Neural crest cell (in vitro differentiated cells): ENCODE measurements at places on chromosomes 6 and 20. TPM values are rescaled to one million over a fixed set of nuclear protein-coding genes. Genes with fewer than 3 reads are reported as not detected.
A peak's percentile ranks its signal among the peaks of the same experiment; 100 is the strongest.

The EEF1A2 gene
- total RNA-seq: 4.5 and 4.6 TPM in 2 replicates

The TINAG gene
- total RNA-seq: not detected in 2 replicates

DNA sequence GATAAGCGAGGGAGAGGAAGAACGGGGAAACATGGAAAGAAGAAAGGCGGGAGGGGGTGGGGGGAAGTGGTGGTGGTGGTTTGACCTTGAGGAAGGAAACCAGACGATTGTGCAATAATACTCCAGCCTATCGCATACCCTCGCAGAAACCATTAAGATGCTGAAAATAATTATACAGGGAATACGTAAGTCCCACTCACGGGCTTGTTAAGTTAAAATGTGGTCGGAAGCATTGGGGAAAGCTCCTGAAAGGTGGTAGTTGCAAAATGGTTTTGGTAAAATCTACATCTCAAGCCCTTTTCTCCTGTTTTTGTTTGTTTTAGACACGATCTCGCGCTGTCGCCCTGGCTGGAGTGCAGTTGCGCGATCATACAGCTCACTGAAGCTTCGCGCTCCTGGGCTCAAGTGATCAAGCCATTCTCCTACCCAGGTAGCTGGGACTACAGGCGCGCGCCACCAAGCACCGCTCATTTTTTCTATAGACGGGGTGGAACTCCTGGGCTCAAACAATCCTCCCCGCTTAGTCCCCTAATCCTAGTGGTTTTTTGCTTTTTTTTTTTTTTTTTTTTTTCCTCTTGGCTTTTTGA lies 128.9 kb upstream of the ZNF184 start:
- peaks cover 31% of the 10 kb centered on the region for H3K4me1 ChIP-seq
- no peak for DNase-seq
- no peaks in the 10 kb centered on the region for H3K36me3 ChIP-seq
- peak overlapping the region; percentile 67 for H3K4me3 ChIP-seq
- no peak overlapping the region for H3K27ac ChIP-seq

GRCh38 chr6:40889137-40889832 lies 149.7 kb downstream of the UNC5CL start:
- no peaks in the 10 kb centered on the region for H3K36me3 ChIP-seq
- H3K27me3 ChIP-seq: no peaks in the 10 kb centered on the region
- no peak for DNase-seq
- no peak overlapping the region for H3K4me3 ChIP-seq
- H3K27ac ChIP-seq: no peak overlapping the region
- H3K4me1 ChIP-seq: peaks cover 5% of the 10 kb centered on the region

DNA sequence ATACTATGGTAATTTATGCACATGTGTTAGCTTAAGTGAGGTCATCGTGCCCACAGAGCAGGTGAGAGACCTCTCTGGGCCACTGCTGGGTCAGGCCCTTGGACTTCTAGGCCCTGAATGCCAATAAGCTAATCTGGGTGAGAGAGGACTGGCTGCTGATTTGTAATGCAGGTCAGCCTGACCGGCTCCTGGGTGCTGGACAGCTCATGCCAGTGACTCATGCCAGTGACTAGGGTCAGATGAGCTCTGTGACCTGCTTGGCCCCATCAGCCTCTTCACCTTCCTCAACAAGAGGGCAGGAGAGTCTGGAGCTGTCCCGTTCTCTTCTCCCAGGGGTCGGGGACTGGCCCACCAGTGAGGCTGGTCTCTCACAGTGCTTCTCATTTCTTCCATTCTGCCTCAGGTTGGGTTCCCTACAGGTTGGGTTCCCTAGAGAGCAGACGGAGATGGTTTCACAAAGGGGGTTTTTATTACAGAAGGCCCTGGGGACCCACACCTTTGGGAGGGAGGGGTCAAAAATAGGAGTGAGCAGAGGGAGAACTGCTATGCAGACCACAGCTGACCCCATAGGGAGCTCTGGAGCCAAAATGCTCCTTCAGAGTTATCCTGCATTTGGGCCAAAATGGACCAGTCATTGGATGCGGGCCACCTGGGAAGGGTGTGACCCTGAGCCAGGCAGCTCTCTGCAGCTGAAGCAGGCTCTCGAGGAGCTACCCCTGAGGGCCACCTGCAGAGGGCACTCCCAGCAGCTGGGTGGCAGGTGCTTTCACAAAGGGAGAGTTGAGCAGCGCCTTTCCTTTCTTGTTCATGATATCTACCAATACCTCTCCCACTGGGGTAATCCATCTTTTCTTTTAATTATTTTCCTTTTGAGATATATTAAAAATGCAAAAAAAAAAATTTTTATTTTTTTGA lies 2.2 kb upstream of the OXT start:
- peaks cover 5% of the 10 kb centered on the region for H3K4me1 ChIP-seq
- H3K27ac ChIP-seq: no peak overlapping the region
- no peaks in the 10 kb centered on the region for H3K36me3 ChIP-seq
- H3K4me3 ChIP-seq: no peak overlapping the region
- DNase-seq: no peak
- H3K27me3 ChIP-seq: peaks cover 31% of the 10 kb centered on the region

GRCh38 chr6:127117979-127118297 lies 533 bp upstream of the RSPO3 start:
- H3K27ac ChIP-seq: no peak overlapping the region
- no peak for DNase-seq
- H3K4me3 ChIP-seq: peak overlapping the region; percentile 64
- peaks cover 8% of the 10 kb centered on the region for H3K4me1 ChIP-seq
- peaks cover 98% of the 10 kb centered on the region for H3K27me3 ChIP-seq
- H3K36me3 ChIP-seq: no peaks in the 10 kb centered on the region

DNA sequence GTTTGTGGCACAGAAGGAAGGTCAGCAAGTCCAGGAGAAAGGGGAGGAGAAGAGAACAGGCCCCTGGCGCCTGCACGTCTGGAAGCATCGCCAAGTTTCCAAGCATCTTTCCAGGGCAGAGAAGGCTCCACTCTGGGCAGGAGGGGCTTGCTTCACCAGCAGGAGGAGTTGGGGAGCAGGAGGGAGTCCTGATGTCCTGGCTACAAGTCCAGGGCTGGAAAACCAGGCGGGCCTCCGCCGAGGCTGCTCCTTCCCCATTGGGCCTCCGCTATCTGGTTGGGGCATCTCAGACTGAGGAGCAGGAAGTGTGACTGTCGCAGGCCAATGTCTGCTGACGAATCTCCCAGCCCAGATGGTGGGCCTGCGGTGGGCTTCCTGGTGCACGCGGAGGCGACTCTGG lies 421.9 kb downstream of the PREX1 start:
- peaks cover 19% of the 10 kb centered on the region for H3K4me1 ChIP-seq
- H3K27me3 ChIP-seq: peaks cover 3% of the 10 kb centered on the region
- no peak overlapping the region for H3K4me3 ChIP-seq
- peak overlapping the region; percentile 92 for H3K27ac ChIP-seq

The TBX18 gene
- total RNA-seq: 0.27 and 0.47 TPM in 2 replicates

- H3K4me1 ChIP-seq: peaks cover 32% of the 10 kb centered on the region
- no peaks in the 10 kb centered on the region for H3K27me3 ChIP-seq
- no peak for DNase-seq
- H3K36me3 ChIP-seq: no peaks in the 10 kb centered on the region
- no peak overlapping the region for H3K4me3 ChIP-seq
Observed at GRCh38 chr6:13762611-13763441, 51.2 kb upstream of the RANBP9 start.

DNA sequence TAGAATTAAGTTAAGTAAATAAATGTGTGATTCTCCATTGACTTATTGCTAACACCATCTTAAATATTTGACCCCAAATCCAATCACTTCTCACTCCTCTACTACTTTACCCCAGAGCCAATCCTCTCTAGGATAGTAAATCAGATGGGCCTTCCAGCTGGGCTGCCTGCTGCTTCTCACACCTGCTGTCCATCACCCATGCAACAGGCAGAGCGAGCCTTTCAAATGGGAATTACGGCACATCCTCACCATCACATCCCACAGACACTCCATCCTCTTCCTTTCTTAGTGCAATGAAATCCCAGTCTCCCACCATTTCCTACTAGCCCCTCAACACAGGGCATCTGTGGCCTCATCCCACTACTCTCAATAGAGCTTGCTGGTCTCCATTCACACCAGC lies 34.0 kb downstream of the HLA-F start:
- DNase-seq: no peak
- peaks cover 6% of the 10 kb centered on the region for H3K27me3 ChIP-seq
- peaks cover 41% of the 10 kb centered on the region for H3K4me1 ChIP-seq
- H3K4me3 ChIP-seq: no peak overlapping the region
- H3K27ac ChIP-seq: peak overlapping the region; percentile 60

DNA sequence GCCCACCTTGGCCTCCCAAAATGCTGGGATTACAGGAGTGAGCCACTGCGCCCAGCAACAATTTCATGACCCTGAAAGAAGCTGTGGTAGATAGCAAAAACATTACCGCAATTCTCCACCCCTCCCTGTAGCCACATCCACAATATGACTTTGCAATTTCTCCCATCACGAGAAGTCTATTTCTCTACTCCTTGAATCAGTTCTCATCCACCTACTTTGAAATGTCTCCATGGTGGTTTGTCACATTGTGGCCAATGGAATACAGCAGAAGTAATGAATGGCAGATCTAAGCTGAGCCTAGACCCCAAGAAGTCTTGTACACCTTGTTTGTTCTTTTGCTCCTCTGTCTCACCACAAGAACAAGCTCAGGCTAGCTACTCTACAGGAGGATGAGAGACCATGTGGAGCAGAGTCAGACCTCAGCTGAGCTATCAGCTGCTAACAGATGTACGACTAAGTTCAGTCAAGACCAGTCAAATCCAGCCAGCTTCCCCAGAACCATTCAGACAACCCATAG lies 6.3 kb downstream of the OXT start:
- peaks cover 63% of the 10 kb centered on the region for H3K27me3 ChIP-seq
- DNase-seq: no peak
- H3K36me3 ChIP-seq: no peaks in the 10 kb centered on the region
- no peak overlapping the region for H3K4me3 ChIP-seq
- H3K27ac ChIP-seq: no peak overlapping the region

DNA sequence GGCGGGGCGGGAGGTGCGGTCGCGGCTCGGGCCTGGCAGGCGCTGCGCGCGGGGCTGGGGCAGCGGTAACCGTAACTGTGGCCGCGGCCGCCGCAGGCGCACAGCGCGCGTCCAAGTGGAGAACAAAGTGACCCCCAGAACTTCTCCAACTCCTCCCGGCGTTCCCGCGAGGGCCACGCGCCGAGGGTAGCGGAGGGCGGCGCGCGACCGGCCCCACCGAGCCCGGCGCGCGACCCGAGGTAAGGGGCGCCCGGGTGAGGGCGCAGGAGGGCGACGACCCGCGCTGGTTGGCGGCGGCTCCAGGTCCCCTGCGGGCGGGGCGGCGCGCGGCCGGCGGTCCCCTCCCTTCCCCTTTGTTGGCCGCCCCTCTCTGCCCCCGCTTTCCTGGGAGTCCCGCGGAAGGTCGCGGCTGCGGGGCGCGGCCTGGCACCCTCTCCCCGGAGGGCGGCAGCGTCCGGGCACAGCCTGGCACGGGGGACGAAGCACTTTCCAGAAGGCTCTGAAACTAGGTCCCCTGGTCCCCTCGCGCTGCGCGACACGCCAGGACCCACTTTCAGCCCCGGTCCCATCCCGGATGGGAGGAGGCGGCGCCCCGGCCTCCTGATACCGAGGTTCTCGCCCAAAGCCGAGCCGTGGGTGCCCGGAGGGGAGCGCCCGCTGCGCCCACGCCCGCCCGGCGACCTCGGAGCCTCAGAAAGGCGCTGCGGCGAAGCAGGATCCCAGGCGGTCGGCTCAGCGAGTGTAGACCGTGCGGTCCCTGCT lies at the start of gene TIAM2:
TIAM2 (plus strand) TSS at position 62 of the 762 bp plus-strand sequence. CDS start 133,909 bp downstream, outside the sequence.
- peak within 1 kb of the TSS; percentile 90 for H3K4me3 ChIP-seq
- H3K36me3 ChIP-seq: no peaks in the 10 kb centered on the region
- H3K27me3 ChIP-seq: peaks cover 20% of the 10 kb centered on the region

The OR2H1 gene
- total RNA-seq: not detected in 2 replicates

The OOEP gene
- total RNA-seq: not detected in 2 replicates

- H3K4me1 ChIP-seq: peaks cover 33% of the 10 kb centered on the region
- H3K27me3 ChIP-seq: peaks cover 4% of the 10 kb centered on the region
- no peak overlapping the region for H3K27ac ChIP-seq
- peak overlapping the region; percentile 98 for H3K4me3 ChIP-seq
- H3K36me3 ChIP-seq: peaks cover 41% of the 10 kb centered on the region
- no peak for DNase-seq
Observed at GRCh38 chr6:31727717-31728671, 1.1 kb downstream of the DDAH2 start.

- H3K36me3 ChIP-seq: no peaks in the 10 kb centered on the region
- no peak overlapping the region for H3K4me3 ChIP-seq
- DNase-seq: no peak
- no peak overlapping the region for H3K27ac ChIP-seq
- H3K27me3 ChIP-seq: peaks cover 64% of the 10 kb centered on the region
Observed at GRCh38 chr20:46010491-46011391, 2.0 kb downstream of the MMP9 start.

The IFT52 gene
- total RNA-seq: 57.6 and 67.4 TPM in 2 replicates

DNA sequence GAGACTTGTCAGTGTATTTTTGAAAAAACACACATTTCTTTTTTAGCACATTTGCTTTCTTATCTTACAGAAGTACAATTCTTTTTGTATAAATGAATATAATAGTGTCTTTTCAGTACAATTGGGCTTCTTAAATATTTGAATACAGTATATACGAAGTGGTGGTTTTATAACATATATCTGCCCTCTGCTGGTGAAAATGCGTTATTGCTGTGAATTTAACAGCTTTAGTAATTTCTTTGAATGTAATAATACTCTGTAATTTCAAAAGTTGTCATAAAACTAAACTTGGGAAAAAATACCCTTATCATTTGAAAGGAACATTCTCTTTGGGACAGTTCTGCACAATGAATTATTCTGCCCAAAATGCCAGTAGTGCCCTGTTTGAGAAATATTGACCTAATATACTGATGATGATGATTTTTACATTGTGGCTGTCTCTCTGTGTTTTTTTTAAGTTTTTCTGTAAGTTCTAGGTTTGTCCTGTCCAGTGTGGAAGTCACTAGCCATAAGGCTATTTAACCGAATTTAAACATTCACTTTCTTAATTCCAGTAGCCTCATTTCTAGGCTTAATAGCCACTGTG lies 19.0 kb downstream of the SMAP1 start:
- no peaks in the 10 kb centered on the region for H3K27me3 ChIP-seq
- DNase-seq: no peak
- H3K36me3 ChIP-seq: peaks cover 6% of the 10 kb centered on the region
- H3K4me3 ChIP-seq: no peak overlapping the region

GRCh38 chr6:32198866-32199265 lies 6.4 kb upstream of the GPSM3 start:
- H3K27me3 ChIP-seq: no peaks in the 10 kb centered on the region
- peak overlapping the region; percentile 19 for H3K27ac ChIP-seq
- no peaks in the 10 kb centered on the region for H3K36me3 ChIP-seq
- H3K4me3 ChIP-seq: no peak overlapping the region
- H3K4me1 ChIP-seq: peaks cover 43% of the 10 kb centered on the region
